Cortex of kidney (tissue), 1 donor: ENCODE measurements at places on chromosomes 7 and 10.

DNA sequence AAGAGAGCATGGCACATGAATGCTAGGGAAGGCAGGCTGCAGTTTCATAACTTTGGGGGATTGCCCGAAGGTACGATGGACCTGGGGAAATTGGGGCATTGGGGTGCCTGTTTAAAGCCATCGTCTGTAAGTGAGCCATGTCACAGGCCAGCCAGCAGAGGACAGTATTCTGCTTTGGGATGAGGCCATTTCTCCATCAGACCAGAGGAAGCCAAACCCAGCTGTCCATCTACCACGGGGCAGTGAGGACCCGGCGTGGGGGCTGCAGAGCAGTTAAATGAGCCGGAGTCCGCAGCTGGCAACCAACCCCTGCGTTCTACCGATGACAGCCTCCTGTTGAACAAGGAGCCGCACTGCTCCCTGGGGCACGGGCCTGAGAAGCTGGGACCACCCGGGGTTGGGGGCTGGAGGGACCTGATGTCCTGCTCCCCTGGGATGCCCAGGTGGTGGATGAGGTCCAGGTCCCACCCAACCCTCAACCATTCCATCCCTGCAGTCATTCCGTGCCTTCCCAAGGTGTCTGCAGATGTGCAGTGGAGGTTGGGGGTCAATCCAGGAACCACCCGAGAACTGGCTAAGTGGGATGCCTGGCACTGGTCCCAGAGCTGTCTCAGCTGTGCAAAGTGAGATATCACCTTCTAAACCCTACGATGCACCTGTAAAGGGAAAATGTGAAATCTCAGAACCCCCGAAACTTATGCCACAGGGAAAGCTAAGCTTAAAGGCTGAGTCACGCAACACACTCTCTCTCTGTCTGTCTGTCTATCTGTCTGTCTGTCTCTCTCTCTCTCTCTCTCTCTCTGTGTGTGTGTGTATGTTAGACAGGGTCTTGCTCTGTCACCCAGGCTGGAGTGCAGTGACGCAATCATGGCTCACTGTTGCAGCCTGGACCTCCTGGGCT lies 12.1 kb upstream of the RHBDD2 start:
- no peak for DNase-seq

DNA sequence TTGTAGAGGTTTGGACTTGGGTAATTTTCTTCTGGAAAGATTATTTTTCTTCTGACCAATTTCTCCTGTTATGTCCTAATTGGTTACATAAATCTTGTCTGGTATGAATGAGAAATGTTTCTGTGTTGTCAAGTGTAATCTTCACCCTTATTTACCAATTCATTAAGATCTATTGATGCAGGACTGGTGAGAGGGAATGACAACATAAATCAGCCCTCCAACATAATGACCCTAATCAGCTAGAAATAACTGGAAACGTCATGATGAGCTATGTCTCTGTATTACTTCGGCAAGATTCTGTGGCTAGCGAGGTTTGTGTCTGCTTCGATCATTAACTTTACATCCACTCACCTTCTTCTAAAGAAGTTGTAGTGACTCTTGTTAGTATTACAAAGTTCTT lies 3.5 kb downstream of the FOXP2 start:
- DNase-seq = no peak

GRCh38 chr7:44377681-44378421 lies 52.5 kb upstream of the CAMK2B start:
- DNase-seq = no peak

DNA sequence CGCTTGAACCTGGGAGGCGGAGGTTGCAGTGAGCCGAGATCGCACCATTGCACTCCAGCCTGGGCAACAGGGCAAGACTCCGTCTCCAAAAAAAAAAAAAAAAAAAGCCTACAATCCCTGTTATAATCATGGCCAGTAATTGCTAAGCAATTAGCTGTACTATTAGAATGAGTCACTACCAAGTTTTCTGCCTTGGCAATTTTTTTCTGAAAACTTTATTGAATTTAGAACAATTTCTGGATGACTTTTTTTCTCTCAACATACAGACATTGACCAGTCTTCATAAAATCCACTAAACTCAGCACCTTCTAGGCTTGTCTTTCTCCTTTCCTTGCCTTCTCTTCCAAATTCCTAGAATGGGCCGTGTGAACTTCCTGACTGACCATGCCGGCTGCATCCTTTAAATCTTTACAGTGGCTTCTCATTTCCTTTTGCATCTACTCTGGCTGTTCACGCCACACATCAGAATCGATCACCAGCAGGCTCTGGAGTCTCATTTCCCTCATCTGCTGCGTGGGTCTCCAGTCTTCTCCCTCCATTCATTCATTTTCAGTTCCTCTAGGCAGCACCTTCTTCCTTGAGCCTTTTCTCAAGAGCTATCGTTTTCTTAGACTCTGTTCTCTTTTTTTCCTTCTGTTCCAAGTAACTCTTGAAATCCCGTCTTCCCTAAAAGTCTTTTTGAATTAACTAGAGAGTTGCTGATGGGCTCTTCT lies 107.9 kb downstream of the KAT6B start:
- no peak for DNase-seq

DNA sequence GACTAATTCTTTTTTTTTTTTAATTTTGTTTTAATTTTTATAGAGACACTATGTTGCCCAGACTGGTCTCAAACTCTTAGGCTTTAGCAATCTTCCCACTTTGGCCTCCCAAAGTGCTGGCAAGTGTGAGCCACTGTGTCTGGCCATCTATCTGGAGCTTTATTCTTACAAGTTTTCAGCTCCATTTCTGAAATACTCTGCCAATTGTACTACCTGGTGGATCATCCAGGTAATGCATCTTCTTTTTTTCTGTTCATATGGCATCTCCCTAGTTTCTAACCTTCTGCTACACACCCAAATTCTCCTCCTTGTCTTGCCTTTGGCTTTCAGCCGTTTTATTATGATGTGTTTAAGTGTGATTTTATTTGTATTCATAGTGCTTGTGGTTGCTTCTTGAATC lies 40.2 kb downstream of the ZNF365 start:
- no peak for DNase-seq

DNA sequence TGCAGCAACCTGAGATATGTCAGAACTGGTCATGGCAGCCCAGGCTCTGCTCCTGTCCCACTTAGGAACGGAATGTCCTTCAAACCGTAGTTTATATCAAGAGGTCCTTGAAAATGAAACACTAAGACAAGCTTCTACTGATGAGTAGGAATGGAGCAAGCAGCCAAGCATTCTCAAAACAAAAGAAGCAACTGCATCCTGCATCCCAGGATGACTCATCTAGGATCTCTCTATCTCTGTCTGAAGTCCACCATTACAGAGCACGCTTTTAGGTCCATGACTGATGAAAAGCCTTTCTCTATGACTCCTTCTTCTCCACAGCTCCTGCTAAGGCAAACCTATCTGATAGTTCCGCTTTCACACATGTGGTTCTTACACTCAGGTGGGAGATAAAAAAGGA lies 16.3 kb downstream of the MBL2 start:
- DNase-seq = no peak

DNA sequence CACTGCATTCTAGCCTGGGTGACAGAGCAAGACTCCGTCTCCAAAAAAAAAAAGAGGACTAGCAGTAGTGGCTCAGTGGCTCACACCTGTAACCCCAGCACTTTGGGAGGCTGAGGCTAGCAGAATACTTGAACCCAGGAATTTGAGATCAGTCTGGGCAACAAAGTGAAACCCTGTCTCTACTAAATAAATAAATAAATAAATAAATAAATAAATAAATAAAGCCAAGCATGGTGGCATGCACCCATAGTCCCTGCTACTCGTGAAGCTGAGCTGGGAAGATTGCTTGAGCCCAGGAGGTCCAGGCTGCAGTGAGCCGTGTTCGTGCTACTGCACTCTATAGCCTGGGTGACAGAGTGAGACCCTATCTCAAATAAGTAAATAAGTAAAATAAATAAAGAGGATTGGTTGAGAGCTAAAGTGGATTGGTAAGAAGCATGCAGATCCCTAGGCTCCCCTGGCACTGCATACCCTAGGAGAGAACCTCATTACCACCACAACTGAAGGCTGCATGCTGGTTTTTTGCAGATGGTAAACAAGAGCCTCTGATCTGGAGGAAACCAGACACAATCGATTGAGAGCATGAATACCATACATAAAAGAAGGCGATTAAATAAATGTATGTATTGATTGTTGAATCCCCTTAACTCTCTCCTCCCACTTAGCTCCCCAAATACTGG lies 163.2 kb downstream of the REEP3 start:
- no peak for DNase-seq
